ENCODE measurements at places on chromosomes 13 and 19. TPM values are rescaled to one million over a fixed set of nuclear protein-coding genes. Genes with fewer than 3 reads are reported as not detected.

The FBXO17 gene
- 31.3 TPM for total RNA-seq

The TNNI3 gene
- not detected for total RNA-seq

The MYPOP gene
- total RNA-seq, result 1.3 TPM

The GSX1 gene
- total RNA-seq, result not detected

The PLIN3 gene
- total RNA-seq, result 18.5 TPM

The FXYD3 gene
- total RNA-seq, result 1.2 TPM

The TMPRSS9 gene
- total RNA-seq, result not detected

The PTOV1 gene
- total RNA-seq, result 52.9 TPM

The PSG11 gene
- total RNA-seq, result not detected

GRCh38 chr19:32168606-32169005, 176.8 kb upstream of the ZNF507 start:
- H3K27me3 ChIP-seq, result peaks cover 31% of the 10 kb centered on the region
- H3K27ac ChIP-seq, result no peak overlapping the region
- ATAC-seq, result no peak
- H3K36me3 ChIP-seq, result no peaks in the 10 kb centered on the region
- H3K4me1 ChIP-seq, result no peaks in the 10 kb centered on the region
- no peak overlapping the region for H3K4me3 ChIP-seq

- no peaks in the 10 kb centered on the region for H3K4me1 ChIP-seq
- H3K27me3 ChIP-seq, result no peaks in the 10 kb centered on the region
- H3K36me3 ChIP-seq, result no peaks in the 10 kb centered on the region
- ATAC-seq, result peak; percentile 9
- no peak overlapping the region for H3K4me3 ChIP-seq
- H3K27ac ChIP-seq, result no peak overlapping the region
Measured at GRCh38 chr13:29547153-29547552, 48.3 kb downstream of the SLC7A1 start.

DNA sequence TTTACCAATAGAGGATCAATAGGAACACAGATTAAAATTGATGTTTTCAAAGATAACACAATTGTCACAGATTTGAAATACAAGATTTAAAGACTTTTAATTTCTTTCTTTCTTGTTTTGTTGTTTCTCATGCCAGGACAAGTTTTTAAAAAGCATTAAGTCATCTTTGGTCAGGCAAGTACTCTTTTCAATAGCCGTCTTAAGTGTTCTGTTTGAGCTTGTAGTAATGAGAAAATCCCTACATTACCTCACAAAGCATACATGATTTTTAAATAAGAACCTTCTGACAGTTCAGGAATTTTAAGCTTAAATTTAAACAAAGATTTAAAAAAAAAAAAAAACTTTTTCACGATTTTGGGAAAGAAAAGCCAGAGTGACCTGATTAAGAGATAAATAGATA, 216.3 kb upstream of the PRR20A start:
- no peak overlapping the region for H3K27ac ChIP-seq
- no peaks in the 10 kb centered on the region for H3K27me3 ChIP-seq
- no peaks in the 10 kb centered on the region for H3K4me1 ChIP-seq

DNA sequence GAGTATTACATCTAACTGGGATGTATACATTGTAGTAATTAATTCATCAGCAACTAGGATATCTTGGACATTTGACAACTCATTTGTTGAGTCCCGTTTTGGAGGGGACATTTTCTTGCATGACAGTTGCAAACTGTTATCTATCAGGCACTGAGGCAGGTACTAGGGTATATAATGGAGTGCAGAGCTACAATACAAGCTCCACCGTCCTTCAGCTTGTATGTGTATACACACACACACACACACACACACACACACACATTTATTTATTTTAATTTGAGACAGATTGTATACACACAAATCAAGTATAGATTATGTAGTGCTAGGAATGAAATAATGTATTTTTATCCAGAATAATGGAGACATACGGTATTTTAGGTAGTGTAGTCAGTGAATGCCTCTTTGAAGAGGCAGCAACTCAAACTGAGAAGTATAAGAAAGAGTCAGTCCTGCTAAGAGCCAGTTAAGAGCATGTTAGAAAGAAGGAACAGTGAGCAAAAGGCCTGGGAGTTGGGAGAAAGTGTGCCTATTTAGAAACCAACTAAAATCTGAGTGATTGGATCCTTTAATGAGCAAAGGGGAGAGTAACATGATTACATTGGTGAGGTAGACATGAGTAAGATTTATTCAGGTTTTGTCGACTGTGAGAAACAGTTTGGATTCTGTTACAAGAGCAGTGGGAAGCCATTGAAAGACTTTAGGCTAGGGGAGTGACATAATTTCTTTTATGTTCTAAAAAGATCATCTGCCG, 74.5 kb downstream of the NBEA start:
- peak overlapping the region; percentile 25 for H3K27ac ChIP-seq
- no peaks in the 10 kb centered on the region for H3K27me3 ChIP-seq
- H3K4me1 ChIP-seq, result no peaks in the 10 kb centered on the region
- H3K36me3 ChIP-seq, result no peaks in the 10 kb centered on the region
- H3K4me3 ChIP-seq, result no peak overlapping the region

GRCh38 chr13:36859259-36859658, 40.2 kb downstream of the RFXAP start:
- no peak for ATAC-seq
- no peaks in the 10 kb centered on the region for H3K27me3 ChIP-seq
- H3K4me3 ChIP-seq, result no peak overlapping the region
- no peak overlapping the region for H3K27ac ChIP-seq
- no peaks in the 10 kb centered on the region for H3K4me1 ChIP-seq

DNA sequence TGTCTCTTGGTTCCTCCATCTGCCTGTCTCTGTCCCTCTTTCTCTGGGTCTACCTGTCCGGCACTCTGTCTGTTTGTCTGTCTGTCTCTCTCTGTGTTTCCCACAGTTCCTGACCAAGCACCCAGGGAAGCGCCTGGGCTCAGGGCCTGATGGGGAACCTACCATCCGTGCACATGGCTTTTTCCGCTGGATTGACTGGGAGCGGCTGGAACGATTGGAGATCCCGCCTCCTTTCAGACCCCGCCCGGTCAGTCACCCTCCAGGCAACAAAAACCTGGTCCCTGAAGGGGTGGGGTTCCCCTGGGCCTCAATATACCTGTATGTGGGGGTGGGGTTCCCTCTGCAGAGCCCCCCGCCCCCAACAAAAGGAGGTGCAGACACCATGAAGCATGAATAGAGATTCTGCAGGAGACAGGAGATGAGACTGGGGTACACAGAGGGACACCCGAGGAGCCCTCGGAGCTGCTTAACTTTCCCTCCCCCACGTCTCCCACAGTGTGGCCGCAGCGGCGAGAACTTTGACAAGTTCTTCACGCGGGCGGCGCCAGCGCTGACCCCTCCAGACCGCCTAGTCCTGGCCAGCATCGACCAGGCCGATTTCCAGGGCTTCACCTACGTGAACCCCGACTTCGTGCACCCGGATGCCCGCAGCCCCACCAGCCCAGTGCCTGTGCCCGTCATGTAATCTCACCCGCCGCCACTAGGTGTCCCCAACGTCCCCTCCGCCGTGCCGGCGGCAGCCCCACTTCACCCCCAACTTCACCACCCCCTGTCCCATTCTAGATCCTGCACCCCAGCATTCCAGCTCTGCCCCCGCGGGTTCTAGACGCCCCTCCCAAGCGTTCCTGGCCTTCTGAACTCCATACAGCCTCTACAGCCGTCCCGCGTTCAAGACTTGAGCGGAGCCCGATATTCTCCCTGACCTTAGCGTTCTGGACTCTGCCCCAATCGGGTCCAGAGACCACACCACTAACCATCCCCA, 2.6 kb upstream of the CACNG7 start:
- no peak for ATAC-seq
- H3K27me3 ChIP-seq, result peaks cover 95% of the 10 kb centered on the region
- H3K4me3 ChIP-seq, result no peak overlapping the region
- no peaks in the 10 kb centered on the region for H3K4me1 ChIP-seq
- no peak overlapping the region for H3K27ac ChIP-seq

DNA sequence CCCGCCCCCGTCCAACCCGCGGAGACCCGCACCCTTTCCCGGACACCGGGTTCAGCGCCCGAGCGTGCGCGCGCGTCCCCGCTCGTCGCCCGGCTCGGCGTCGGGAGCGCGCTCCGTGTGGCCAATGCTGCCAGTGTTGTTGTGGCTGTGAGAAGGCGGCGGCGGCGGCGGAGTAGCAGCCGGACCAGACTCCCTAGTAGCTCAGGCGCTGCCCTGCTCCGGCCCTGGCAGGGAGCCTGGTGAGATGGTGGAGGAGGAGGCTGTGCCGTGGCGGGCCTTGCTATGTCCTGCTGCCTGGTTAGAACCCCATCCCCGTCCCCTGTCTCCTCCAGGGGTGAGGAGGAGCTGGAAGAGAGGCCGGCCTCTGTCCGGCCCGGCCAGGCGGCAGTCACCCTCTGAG, 553.2 kb downstream of the TUBA3C start:
- no peaks in the 10 kb centered on the region for H3K4me1 ChIP-seq
- H3K36me3 ChIP-seq, result no peaks in the 10 kb centered on the region
- no peak overlapping the region for H3K4me3 ChIP-seq
- ATAC-seq, result no peak
- H3K27ac ChIP-seq, result no peak overlapping the region

DNA sequence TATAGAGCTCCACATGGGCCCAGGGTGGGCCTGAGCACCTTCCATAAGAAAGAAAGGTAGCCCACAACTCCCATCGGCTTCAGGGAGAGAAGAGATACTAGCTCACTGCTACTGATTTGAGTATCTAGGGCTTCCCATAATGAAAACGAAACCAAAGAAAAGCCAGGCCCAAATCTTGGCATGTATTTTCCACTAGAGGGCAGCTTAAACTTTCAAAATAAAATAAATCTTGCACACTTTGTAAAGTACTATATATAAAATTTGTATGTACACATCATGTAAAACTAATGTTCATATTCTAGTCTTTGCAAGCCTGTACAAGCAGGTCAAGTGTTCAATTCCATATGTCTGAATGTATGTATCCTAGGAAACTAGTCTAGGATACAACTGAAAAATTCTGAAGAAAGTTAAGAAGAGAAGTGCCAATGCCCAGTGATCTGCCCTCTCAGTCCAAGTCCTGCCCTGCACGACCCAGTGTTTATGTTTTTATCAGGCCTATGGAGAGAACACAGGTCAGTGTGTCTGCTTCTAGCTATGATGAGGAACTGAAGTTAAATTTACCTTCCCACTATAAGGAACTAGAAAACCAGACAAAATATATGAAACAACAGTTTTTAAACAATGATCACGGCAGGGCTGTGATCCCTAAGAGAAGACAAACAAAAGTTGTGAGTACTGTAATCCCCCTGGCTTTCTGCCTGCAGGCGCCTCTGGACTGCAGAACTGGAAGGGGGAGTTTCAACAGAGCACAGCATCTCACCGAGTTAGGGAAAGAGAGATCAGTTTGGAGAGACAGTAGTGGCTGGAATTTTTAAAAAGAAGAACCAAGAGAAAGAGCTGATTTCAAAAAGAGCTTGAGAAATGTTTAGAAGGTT, 475.7 kb downstream of the UQCRFS1 start:
- H3K36me3 ChIP-seq, result no peaks in the 10 kb centered on the region
- no peak overlapping the region for H3K27ac ChIP-seq
- H3K4me1 ChIP-seq, result no peaks in the 10 kb centered on the region
- no peaks in the 10 kb centered on the region for H3K27me3 ChIP-seq
- no peak for ATAC-seq

- no peak overlapping the region for H3K27ac ChIP-seq
- H3K4me1 ChIP-seq, result no peaks in the 10 kb centered on the region
- no peak for ATAC-seq
Measured at GRCh38 chr19:29365836-29366417, 153.0 kb upstream of the UQCRFS1 start.

DNA sequence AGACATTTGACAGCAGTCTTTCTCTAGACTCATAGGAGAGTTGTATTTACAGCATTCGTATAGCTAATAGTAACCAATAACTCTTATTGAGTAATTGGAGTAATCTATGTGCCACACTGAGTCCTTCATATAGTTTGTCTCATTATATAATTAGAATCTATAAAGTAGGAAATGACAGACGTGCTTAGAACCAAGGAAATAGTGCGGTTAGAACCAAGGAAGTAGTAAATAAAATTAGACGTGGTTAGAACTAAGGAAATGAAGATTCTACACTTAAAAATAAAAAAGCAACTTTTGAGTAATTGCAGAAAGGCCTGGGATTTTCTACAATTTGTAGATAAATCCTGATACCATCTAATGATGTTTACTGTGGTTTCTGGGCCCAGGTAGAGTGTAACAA, 107.8 kb upstream of the TNFSF11 start:
- no peaks in the 10 kb centered on the region for H3K27me3 ChIP-seq
- H3K36me3 ChIP-seq, result no peaks in the 10 kb centered on the region
- no peak overlapping the region for H3K27ac ChIP-seq
- H3K4me1 ChIP-seq, result no peaks in the 10 kb centered on the region
- no peak overlapping the region for H3K4me3 ChIP-seq
- ATAC-seq, result no peak

DNA sequence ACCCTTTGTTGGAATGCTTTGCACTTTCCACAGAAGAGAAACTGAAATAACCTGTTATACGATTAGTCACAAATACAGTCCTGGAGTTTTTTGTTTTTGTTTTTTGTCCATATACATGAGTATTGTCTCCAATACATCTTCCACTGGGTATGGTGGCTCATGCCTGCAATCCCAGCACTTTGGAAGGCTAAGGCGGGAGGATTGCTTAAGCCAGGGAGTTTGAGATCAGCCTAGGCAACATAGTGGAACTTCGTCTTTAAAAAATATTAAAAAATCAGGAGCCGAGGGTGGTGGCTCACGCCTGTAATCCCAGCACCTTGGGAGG, 25.0 kb downstream of the AP2S1 start:
- no peak overlapping the region for H3K4me3 ChIP-seq
- no peak for ATAC-seq
- H3K27me3 ChIP-seq, result no peaks in the 10 kb centered on the region

GRCh38 chr19:57406516-57407123, 4.3 kb upstream of the ZNF17 start:
- ATAC-seq, result no peak
- H3K36me3 ChIP-seq, result peaks cover 24% of the 10 kb centered on the region
- H3K27ac ChIP-seq, result no peak overlapping the region
- H3K4me1 ChIP-seq, result no peaks in the 10 kb centered on the region

- no peak overlapping the region for H3K4me3 ChIP-seq
- no peaks in the 10 kb centered on the region for H3K27me3 ChIP-seq
- no peak for ATAC-seq
- no peaks in the 10 kb centered on the region for H3K36me3 ChIP-seq
Measured at GRCh38 chr13:114328034-114328433, 13.7 kb downstream of the CHAMP1 start.

- H3K27ac ChIP-seq, result no peak overlapping the region
- no peaks in the 10 kb centered on the region for H3K4me1 ChIP-seq
- ATAC-seq, result no peak
- H3K27me3 ChIP-seq, result no peaks in the 10 kb centered on the region
- no peak overlapping the region for H3K4me3 ChIP-seq
Measured at GRCh38 chr13:109028624-109029023, 399.2 kb downstream of the MYO16 start.

DNA sequence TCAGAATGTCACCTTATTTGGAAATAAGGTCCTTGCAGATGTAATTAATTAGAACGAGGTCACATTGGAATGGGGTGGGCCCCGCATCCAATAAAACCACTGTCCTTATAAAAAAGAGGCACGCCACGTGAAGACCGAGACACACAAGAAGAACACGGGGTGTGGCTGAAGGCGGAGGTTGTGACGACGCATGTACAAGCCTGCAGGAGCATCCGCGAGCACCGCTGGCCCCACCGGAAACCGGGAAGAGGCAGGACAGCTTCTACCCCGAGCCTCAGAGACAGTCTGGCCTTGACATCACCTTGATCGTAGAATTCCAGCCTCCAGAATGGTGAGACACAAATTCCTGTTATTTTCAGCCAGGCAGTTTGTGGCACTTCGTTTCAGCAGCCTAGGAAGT, 177.9 kb downstream of the COL4A1 start:
- ATAC-seq, result no peak
- H3K4me1 ChIP-seq, result peaks cover 4% of the 10 kb centered on the region
- H3K27me3 ChIP-seq, result no peaks in the 10 kb centered on the region
- H3K27ac ChIP-seq, result no peak overlapping the region
- H3K36me3 ChIP-seq, result no peaks in the 10 kb centered on the region
- H3K4me3 ChIP-seq, result no peak overlapping the region

All from gastroesophageal sphincter (tissue), 4 donors.